Heart right ventricle (tissue), 16 donors: ENCODE measurements at places on chromosomes 11 and 22. TPM values are rescaled to one million over a fixed set of nuclear protein-coding genes. Genes with fewer than 3 reads are reported as not detected.

CYB5R2 gene
- 1.1 TPM for total RNA-seq

NDUFC2 gene
- total RNA-seq = 250 TPM

RASSF10 gene
- total RNA-seq = 0.89 TPM

NXPE4 gene
- not detected for total RNA-seq

WBP2NL gene
- total RNA-seq = 0.09 TPM

FOLH1 gene
- not detected for total RNA-seq

ZNF215 gene
- total RNA-seq = 0.19 TPM

RIC3 gene
- total RNA-seq = 11.4 TPM

- no peaks in the 10 kb centered on the region for H3K36me3 ChIP-seq
- H3K4me1 ChIP-seq = peaks cover 19% of the 10 kb centered on the region
- H3K4me3 ChIP-seq = no peak overlapping the region
- peak overlapping the region; percentile 29 for H3K27ac ChIP-seq
- peak; percentile 34 for DNase-seq
Observed at GRCh38 chr11:128582496-128583366, 4.6 kb downstream of the ETS1 start.

- no peak for DNase-seq
- H3K27me3 ChIP-seq = no peaks in the 10 kb centered on the region
- no peaks in the 10 kb centered on the region for H3K36me3 ChIP-seq
- no peak overlapping the region for H3K27ac ChIP-seq
- H3K4me1 ChIP-seq = peaks cover 10% of the 10 kb centered on the region
Observed at GRCh38 chr11:43955381-43956118, 13.1 kb downstream of the C11orf96 start.

DNA sequence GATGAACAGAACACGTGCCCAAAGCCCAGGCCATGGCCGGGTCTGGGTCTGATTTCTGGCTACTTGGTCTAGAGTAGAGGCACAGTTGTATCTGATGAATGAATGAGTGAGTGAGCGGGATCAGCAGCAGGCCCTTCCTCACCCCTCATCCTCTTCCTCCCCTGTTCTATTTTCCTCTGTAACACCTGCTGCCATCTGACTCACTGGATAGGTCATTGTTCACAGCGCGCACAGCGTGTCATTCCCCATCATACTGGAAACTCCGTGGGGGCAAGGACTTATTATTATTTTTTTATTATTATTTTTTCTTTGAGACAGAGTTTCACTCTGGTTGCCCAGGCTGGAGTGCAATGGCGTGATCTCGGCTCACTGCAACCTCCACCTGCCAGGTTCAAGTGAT lies 13.9 kb downstream of the NCF4 start:
- H3K27me3 ChIP-seq = no peaks in the 10 kb centered on the region
- no peak for DNase-seq
- H3K4me3 ChIP-seq = no peak overlapping the region

DNA sequence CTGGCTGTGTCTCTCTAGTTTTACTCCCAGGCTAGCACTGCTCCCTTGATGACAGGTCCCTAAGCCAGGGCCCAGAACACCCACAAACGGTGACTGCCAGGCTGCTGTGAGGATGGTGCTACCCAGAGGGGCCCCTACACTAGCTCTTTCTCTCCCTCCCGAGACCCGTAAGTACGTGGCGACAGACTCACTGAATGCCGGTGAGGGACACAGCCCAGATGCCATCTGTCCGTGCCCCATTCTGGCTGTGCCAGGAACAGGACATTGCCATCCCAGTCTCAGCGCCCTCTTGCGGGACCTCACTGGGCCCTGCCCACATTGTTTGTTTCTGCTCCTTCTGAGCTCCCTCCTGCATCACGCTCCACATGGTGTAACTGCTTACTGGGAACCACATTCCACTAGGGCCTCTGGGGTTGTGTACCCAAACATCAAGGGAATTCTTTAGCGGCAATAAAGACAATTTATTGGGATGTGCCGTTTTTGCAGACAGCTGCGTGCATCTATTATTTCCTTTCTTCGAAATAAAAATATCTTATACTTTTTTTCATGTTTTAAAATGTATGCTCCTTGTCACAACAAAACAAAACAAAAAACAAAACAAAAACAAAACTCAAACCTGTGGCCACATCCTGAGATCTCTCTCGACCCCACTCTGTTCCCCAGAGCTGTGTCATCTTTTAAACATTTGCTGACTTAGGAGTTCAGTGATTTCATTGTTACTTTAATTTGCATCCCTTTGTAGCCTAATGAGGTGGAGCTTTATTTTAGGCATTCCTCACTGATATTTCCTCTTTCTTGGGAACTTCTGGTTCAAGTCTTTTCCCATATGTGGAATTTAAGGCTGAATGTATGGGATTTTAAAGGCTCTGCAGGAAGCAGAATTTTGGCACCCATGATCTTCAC lies 4.4 kb upstream of the TPCN2 start:
- DNase-seq = peak; percentile 74
- no peaks in the 10 kb centered on the region for H3K36me3 ChIP-seq
- peaks cover 1% of the 10 kb centered on the region for H3K4me1 ChIP-seq
- no peak overlapping the region for H3K4me3 ChIP-seq

DNA sequence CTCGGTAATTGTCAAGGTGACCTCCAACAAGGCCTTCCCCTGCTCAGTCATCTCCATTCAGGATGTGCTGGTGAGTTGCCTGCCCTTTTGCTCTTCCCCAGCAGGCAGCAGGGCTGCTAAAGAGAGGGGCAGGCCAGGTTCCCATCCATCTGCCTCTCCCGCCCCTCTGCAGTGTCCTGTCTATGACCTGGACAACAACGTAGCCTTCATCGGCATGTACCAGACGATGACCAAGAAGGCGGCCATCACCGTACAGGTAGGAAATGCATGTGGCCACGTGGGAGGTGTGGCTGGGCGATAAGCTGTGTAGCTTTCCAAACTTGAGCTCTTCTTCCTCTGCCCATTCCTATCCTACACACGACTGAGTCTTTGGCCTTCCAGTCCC lies 4.0 kb downstream of the SIDT2 start:
- H3K27ac ChIP-seq = no peak overlapping the region
- no peaks in the 10 kb centered on the region for H3K27me3 ChIP-seq
- no peak for DNase-seq

GRCh38 chr11:44304091-44305025 lies 5.6 kb downstream of the ALX4 start:
- H3K4me3 ChIP-seq = no peak overlapping the region
- peaks cover 30% of the 10 kb centered on the region for H3K4me1 ChIP-seq
- no peaks in the 10 kb centered on the region for H3K36me3 ChIP-seq
- H3K27me3 ChIP-seq = peaks cover 33% of the 10 kb centered on the region
- no peak overlapping the region for H3K27ac ChIP-seq

- no peaks in the 10 kb centered on the region for H3K4me1 ChIP-seq
- no peak overlapping the region for H3K27ac ChIP-seq
- no peak overlapping the region for H3K4me3 ChIP-seq
- H3K36me3 ChIP-seq = no peaks in the 10 kb centered on the region
Observed at GRCh38 chr11:88435415-88435814, 97.9 kb upstream of the CTSC start.

- DNase-seq = no peak
- no peak overlapping the region for H3K4me3 ChIP-seq
- H3K27me3 ChIP-seq = peaks cover 16% of the 10 kb centered on the region
- no peaks in the 10 kb centered on the region for H3K4me1 ChIP-seq
Observed at GRCh38 chr11:107482234-107482633, 24.6 kb upstream of the CWF19L2 start.

DNA sequence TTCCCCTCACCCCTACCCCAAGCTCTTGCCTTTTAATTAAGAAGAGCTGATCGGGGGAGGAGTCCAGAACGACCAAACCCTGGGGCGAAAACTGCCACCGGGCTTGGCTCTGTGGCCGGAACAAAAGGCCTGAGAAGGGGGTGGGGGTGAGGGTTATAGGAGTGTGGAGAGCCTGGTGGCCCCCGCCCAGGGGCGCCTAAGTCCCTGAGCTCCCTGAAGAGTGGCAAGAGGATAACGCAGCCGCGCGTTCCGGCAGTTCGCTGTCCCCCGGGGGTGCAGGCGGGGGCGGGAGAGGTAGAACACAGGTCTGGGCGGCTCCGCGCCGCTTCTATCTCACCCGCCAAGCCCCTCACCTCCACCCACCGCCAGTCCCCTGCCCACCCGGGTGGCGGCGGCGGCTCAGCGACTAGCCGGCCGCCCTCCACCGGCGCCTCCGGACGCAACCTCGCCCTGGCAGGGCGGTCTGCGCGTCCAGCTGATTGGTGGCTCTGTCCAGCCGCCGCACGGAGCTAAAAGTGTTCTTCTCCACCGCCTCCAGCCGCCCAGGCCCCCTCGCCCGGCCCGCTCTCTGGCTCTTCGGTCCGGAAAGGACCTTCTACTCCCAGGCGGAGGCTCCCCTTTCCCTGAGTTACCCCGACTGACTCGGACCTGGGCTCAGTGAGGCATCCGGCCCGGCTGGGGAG lies 18.7 kb upstream of the BDNF start:
- peaks cover 20% of the 10 kb centered on the region for H3K4me1 ChIP-seq
- DNase-seq = peak; percentile 32
- H3K27me3 ChIP-seq = peaks cover 81% of the 10 kb centered on the region
- no peak overlapping the region for H3K27ac ChIP-seq
- H3K4me3 ChIP-seq = peak overlapping the region; percentile 42

- H3K27ac ChIP-seq = no peak overlapping the region
- H3K4me1 ChIP-seq = peaks cover 11% of the 10 kb centered on the region
- no peak for DNase-seq
- no peak overlapping the region for H3K4me3 ChIP-seq
Observed at GRCh38 chr11:87180742-87181141, 143.0 kb downstream of the TMEM135 start.

DNA sequence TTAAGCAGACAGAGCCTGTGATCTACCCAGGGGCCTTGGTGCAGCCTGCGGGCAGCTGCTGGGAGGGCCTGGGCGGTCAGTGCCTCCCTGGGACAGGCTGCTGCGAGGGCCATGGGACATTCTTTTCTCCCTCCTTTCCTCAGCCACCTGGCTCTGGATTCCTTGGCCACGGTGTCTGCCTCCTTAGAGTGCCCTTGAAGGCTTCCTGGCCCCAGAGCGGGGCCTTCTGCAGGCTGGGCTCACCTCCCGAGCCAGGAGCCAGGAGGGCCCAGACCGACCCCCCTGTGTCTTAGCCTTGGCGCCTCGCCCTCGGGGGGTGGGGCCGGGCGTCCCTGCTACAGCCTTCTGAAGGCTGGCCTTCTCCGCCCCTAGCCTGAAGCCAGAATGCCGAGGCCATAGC lies 231.2 kb downstream of the TBC1D22A start:
- H3K4me3 ChIP-seq = no peak overlapping the region
- H3K27me3 ChIP-seq = no peaks in the 10 kb centered on the region
- H3K27ac ChIP-seq = no peak overlapping the region

DNA sequence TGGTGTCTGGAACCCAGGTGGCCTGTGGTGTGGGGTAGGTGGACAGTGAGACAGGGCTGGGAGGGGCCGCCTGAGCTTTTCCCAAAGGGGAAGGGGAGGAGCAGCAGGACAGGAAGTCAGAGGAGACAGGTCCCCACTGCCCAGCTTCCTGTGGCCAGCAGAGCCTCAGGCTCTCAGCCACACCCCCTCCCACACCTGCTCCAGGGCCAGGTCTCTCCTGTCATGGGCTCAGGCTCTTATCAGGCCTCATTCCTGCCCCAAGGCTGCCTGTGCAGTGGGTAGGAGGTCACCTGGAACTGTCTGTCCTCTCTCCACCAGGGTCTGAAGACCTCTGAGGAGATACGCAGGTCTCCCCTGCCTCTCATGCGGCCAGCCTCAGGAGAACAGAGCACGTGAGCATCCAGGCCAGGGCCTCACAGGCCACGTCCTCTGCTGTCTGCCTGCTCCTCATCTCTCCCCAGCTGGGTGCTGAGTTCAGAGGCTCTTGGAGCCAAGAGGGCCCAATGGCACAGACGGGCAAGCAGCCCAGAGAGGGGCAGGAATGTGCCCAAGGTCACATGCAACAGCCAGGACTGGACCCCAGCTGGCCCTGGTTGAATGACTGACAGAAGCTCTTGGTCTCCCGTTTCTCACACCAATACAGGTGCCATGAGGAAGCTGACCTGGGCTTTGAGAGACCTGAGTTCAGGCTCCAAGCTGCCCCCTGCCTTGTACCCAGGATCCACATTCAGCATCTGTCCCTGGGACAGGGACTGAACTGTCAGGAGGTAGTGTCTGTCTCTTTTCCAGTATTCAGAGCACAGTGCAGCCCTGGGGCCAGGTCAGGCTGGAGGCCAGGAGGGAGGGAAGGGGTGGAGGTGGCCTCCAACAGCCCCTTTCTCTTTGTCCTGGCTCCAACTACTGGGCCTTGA lies 16.7 kb downstream of the STARD10 start:
- H3K4me1 ChIP-seq = peaks cover 37% of the 10 kb centered on the region
- H3K36me3 ChIP-seq = no peaks in the 10 kb centered on the region
- peaks cover 8% of the 10 kb centered on the region for H3K27me3 ChIP-seq
- DNase-seq = peak; percentile 67

GRCh38 chr22:48244388-48245195 lies 1482.1 kb downstream of the TBC1D22A start:
- no peak for DNase-seq
- no peaks in the 10 kb centered on the region for H3K27me3 ChIP-seq
- H3K4me1 ChIP-seq = no peaks in the 10 kb centered on the region
- no peak overlapping the region for H3K4me3 ChIP-seq
- H3K36me3 ChIP-seq = no peaks in the 10 kb centered on the region
- H3K27ac ChIP-seq = no peak overlapping the region

DNA sequence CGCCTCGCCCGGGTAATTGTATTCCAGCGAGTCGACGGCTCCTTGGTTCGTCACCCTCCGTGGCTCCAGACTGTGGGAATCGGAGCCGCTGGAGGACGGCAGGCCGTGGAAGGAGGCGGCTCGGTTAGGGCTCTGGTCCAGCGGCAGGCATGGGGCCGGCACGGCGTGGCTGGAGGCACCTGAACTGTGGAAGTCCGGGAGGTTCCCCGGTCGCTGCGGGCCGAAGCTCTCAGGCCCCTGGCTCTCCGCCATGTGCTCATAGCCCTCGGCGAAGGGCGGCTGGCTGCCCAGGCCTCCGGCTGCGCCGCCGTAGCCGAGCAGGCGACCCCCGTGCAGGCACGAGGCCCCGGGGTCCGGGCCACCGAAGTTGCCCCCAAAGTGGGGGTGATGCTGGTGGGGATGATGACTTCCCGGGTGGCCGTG lies 1.7 kb downstream of the MN1 start:
- H3K27ac ChIP-seq = peak overlapping the region; percentile 87
- no peak for DNase-seq
- H3K36me3 ChIP-seq = no peaks in the 10 kb centered on the region
- peak overlapping the region; percentile 73 for H3K4me3 ChIP-seq
- peaks cover 36% of the 10 kb centered on the region for H3K4me1 ChIP-seq
- no peaks in the 10 kb centered on the region for H3K27me3 ChIP-seq

DNA sequence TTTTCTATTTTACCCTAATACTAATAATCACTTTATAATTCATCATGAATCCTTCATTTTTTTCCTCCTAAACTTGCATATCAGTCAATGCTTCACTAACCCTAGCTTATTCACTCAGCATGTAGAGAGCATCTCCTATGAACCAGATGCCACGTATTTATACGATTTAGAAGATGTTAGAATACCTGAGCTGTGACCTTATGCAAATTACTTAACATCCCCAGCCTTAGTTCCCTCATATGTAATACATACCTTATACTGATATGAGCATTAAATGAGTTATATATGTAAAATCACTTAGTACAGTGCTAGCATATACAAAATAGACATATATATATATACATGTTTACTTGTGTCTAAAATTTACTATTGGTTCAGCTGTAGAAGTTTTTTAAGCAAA lies 9.0 kb downstream of the FAM76B start:
- H3K27me3 ChIP-seq = no peaks in the 10 kb centered on the region
- H3K4me3 ChIP-seq = no peak overlapping the region
- peaks cover 100% of the 10 kb centered on the region for H3K36me3 ChIP-seq
- DNase-seq = no peak
- H3K4me1 ChIP-seq = no peaks in the 10 kb centered on the region
- no peak overlapping the region for H3K27ac ChIP-seq

- no peak overlapping the region for H3K27ac ChIP-seq
- H3K27me3 ChIP-seq = no peaks in the 10 kb centered on the region
- no peak for DNase-seq
- H3K4me1 ChIP-seq = peaks cover under 1% of the 10 kb centered on the region
Observed at GRCh38 chr11:87391496-87391895, 353.8 kb downstream of the TMEM135 start.
